ENCODE measurements at places on chromosomes 1 and 21.

DNA sequence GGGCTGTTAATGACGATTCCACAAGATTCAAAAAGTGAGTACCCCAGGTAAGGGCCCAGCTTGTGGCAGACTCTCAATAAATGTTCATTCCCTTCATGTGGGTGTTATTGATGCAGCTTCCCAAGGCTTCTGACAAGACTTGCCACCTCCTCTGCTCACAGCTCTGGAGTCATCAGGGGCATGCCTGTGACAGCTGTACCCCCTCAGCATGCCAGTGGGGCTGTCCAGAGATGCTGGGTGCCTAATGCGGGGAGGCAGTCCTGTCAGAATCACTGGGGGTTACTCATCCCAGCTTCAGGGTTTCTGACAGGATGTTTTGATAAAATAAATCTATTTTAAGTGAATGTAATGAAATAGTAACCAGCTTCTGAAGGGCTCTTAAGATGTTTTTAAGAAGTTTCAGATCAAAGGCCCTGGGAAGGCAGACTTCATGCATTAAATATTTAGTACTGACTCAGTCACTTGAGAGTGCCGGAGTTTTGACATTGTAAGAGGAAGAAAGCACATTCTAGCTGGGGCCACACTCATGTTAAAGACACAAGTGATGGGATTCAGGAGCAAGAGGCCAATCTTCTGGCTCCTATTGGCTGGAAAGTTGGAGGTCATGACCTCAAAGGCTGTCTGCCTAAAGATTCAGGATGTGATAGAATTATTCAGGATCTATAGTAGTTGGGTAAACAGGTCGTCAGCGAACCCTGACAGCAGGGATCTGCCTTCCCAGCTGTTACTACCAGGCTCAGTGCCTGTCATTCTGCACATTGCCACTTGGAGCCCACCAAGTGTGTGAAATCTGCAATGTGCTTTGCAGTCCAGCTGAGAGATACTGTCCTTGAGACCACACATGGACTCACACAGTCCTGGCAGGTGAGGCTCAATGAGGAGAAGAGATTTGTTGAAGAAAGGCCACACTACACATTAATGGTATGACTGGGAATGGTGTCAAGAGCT is 239.6 kb upstream of the BEND5 start:
- no peak for DNase-seq

- no peak for DNase-seq
Observed at GRCh38 chr1:166119471-166119965, 47.3 kb downstream of the FAM78B start.

DNA sequence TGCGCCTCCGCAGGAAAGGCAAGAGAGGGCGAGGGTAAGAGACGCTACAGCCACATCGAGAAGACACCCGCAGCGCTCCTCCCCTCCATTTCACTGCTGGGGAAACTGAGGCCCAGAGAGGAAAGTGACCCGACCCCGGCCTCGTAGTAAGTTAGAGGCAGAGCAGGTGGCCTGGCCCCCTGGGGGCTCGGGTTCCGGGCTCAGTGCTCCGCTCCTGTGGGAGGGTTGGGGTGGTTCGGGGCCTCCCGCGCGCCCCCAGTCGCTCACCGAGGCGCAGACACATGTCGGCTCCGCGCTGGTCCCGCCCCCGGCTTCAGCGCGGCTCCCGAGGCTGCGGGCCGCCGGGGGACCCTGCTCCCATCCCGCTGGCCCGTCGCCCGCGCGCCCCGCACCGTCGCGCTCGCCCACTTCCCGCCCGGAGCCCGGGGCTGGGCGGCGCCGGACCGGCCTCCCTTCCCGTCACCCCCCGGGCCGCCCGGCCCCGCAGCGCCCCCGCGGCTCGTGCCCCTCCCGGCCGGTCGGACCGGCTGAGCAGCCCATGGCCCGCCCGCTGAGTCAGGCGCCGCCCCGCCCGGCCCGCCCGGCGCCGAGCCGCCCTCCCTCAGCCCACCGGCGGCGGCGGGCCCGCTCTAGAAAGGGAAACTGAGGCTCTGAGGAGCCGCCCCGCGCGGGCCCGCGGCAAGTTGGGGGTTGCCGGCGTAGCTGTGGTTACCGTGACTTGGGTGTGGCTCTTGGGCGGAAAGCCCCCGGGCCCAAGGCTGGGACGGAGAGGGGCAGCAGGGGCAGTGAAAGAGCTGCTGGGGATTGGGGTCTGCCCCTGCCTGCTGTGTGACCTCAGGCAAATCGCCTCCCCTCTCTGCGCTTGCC is at the start of gene TMEM54:
Gene TMEM54, minus strand, starts transcription at position 434 of the 867 bp plus-strand sequence. Its CDS starts 151 bp downstream, at position 283.
- no peak for DNase-seq

GRCh38 chr1:15525050-15526020 is 1.3 kb upstream of the DNAJC16 start:
- no peak for DNase-seq

GRCh38 chr1:201376464-201377374 is 761 bp downstream of the TNNT2 start:
- DNase-seq: no peak

- DNase-seq: no peak
Observed at GRCh38 chr21:41752231-41752681, 14.6 kb downstream of the RIPK4 start.

- DNase-seq: no peak
Observed at GRCh38 chr1:153277852-153278251, 18.4 kb downstream of the LORICRIN start.

GRCh38 chr1:93180723-93181613 is at the start of gene CCDC18:
CCDC18 (plus strand) TSS chr1:93180724; CDS start chr1:93183362, 2,638 bp downstream.
- peak; percentile 37 for DNase-seq

DNA sequence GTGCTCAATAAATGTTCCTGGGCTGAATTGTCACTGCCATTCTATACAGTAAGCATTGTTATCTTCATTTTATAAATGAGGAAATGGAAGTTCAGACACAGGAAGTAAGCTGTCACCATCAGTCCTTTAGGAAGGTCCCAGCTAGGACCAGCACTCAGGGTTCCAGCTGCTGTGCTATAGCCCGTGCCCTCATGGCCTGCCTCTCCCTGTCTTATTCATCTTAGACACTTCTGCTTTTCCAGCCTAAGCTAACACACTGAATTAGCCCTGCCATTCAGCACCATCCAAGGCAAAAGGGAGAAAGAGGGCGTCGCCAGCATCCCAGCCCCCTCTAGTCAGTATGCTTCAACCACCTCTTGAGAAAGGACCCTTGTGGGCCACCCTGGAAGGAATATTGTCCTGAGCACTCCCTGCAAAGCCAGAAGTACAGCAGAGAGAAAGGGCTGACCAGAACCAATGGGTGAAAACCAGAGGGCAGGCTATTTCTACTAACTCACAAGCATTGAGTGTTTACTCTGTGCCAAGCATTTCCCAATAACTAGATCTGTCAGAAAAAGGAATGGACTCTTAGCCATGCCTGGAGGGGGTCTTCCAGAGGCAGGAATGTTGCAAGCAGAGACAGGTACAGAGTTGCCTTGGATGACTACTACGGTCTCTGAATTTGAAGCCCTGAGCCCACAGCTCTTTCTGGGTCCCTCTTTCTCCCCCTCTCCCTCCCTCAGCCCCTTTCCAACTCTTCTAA is 77.9 kb upstream of the NFIA start:
- DNase-seq: no peak

DNA sequence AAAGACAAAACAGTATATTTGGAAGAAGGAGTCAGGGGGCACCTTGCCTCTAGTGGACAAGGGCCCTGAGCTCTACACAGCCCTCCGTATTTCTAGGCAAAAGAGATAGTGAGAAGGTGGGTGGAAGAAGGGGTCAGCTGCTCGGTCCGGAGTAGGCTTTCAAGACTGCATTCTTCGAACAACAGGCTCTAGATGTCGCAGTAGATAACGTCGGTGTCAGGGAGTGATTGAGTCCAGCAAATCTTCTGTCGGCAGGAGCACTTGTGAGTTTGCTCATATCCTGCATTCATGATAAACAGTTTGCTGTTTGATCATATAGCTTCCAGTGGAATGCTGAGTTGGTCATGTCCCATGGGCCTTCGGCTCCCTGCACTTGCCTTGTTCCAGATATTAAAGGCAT is 36.8 kb downstream of the DIPK1A start:
- DNase-seq: no peak

GRCh38 chr1:55988963-55989452 is 590.4 kb downstream of the PLPP3 start:
- no peak for DNase-seq

DNA sequence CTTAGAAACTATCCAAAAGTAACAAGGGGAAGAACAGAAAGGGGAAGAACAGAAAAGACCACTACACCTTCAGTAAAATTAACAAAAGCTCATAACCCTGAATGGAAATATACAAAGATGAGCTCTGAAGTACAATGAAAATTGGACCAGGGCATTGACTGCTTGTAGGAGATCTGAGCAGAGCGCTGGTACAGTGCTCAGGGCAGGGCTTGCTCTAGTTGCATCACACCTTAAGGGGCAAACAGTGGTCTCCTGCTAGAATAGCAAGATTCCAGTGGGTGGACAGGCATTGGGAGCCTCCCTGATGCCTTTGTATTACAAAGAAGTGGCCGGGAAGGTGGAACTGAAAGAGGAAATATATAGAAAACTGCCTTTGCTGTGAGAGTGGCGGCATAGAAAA is 111.9 kb upstream of the RGS1 start:
- DNase-seq: no peak

DNA sequence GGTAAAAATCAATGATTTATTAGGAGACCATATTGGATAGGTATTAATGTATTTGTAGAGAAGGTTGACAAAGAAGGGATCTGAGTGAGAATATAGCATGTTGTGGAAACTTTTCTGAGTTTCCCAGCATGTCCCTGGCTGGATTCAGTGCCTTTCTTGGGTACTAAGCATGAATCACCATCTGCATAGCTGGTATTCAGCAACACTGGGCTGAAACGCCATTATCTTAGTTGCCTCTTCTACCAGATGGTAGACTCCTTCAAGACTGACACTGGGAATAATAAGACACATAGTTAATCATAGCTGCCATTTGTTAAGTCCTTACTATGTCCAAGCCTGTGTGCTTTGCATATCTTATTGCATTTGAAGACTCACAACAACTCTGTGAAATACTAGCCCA is 45.5 kb downstream of the ATP5PF start:
- no peak for DNase-seq

- no peak for DNase-seq
Observed at GRCh38 chr1:53047737-53048736, 14.0 kb upstream of the PODN start.

DNA sequence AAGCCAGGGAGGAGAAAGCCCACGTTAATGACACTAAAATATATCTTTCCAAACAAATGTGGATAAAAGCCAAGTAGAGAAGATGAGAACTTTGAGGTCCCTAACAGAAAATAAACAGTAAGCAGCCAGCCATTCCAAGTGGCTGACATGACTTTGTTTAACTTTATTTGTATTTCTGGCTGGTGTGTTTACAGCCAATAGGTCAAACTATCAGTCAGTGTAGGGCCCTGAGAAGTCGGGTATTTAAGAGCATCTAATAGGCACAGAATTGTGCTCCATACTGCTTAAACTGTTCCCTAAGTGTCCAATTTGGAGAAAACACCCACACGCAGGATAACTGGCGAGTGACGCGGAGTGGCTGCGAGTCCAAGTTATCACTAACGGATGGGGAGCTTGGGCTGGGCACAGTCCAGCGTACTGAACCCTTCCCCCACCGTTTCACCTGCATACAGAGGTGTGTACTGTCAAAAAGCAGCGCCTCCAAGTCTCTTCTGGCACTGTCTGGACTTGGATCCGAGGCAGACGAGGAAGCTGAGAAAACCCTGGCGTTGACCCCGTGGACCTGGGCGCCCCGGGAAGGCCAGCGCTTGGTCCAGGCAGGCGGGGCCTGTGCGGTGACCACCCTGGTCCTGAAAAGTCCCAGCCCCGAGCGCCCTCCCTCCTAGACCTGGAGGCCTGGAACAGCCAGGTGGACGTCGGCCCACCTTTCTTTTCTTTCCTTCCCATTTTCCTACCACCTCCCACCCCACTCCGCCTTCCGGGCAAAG is 662 bp upstream of the LGALS8 start:
- DNase-seq: no peak

- DNase-seq: no peak
Observed at GRCh38 chr1:111647736-111648135, 28.1 kb downstream of the RAP1A start.

DNA sequence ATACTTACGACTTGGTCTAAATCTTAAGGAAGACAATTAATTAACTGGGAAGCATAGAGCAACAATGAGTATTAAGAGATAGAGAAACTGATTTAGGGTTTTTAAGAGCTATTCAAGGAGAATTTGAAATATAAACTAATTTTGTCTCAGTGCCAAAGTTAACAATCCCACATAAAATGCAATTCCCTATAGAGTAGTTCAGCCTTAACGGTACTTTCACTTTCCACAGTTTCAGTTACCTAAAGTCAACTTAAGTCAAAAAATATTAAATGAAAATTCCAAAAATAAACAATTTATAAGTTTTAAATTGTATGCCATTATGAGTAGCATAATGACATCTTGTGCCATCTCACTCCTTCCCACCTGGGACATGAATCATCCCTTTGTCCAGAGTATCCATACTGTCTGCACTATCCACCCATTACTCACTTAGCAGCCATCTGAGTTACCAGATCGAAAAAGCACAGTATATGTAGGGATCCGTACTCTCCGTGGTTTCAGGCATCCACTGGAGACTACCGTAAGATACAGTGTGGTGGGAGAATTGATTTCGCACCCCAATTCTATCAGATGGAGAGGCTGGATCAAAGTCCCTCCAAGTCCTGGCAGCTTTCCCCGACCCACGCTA is 4.8 kb upstream of the SARS1 start:
- no peak for DNase-seq

DNA sequence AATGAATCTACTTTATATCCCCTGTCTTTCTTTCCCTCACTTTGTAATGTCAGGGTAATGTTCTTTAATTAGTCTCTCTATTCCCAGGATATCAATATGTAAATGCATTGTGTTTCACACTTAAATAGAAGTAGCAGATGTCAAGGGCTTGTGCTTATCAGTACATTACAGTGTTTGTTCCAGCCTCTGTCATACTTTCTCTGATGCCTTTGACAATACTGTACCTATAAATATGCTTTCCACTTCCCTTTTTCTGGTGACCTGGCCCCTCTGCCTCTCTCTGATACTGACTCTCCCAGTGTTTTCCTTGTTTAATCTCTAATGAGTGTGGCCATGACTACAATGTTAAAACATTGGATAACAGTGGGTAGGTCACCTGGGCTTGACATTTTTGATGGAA is 862.0 kb upstream of the NEGR1 start:
- no peak for DNase-seq

- DNase-seq: no peak
Observed at GRCh38 chr1:227893300-227893948, 54.3 kb downstream of the WNT9A start.
